ENCODE measurements at places on chromosomes 2 and 18.

DNA sequence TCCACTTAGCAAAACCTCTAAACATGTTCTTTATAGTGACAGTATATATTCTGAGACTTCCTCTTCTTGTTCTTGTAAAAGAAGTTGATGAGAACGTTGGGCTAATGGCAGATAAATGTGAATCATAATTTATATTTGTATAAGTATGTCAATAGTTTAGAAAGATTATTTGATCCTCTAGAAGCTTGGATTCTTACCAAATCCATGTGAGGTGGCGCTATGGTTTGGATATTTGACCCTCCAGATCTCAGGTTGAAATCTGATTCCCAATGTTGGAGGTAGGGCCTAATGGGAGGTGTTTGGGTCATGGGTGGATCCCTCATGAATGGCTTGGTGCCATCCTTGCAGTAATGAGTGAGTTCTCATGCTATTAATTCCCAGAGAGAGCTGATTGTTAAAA is 29.8 kb upstream of the SCN1A start:
- DNase-seq = no peak

DNA sequence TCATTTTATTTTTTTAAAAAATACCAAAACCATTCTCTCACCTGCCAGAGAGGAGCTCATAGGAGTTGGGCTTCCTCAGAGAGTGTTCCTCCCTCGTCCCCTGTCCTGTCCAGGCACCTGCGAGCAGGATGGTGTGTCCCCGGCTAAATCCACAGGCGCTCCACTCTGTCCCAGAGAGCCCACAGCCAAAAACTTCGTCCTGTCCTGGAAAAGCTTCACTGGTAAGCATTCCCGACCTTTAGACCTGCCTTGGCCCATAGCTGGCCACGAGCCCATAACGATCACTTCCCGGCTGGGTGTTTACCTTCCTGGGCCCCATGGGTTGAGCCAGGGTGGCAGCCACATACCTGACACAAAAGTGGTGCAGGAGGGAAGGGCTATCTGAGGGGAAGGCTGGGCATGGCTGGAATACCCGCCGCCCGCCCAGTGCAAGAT is at the start of gene NGEF:
TSS of gene NGEF (minus strand) at position 230 of the 435 bp plus-strand sequence. CDS start 38,366 bp downstream, outside the sequence.
- no peak for DNase-seq

DNA sequence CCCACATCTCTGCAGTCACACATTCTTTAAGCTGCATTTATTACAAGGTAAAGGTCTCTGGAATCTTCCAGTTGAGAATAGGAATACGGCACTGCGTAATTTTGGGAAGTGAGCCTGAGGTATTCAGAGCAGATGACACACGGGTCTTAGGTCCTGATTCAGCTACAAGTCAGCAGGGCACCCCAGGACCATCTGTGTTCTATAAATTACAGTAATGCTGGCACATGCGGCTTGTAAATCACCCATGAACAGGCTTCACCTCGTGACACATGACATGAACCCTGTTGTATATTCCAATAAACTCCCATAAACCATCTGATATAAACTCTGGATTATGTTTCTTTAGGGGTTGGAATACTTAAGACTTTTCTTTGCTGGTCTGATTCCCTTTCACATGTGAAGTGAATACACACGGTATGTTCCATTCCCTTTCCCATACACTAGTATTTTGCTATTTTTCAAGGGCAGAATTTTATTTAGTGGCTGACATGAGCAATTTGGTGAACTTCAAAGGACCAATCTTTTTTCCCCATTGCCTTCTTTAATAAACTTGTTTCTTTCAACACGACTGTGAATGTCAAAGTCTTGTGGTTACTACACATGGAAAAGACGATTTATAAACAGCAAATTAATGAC is 298.6 kb downstream of the MEIS1 start:
- peak; percentile 27 for DNase-seq

DNA sequence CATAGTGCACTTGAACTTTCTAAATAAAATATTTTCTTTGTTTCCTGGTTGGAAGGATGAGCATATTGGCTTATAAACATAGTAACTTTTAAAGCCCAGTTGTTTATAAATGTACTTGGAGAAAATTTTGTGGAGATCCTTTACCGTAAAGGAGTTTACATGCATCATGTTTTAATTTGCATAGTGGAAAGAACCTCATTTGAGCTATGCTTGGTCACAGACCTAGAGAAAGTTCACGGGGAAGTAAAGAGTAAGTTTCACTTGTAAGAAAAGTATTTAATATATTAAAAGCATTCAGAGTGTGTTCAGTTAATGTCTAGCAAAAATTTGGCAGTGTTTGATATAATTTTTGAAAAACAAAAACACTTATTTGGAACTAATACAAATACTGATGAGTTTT is 45.3 kb downstream of the PIKFYVE start:
- no peak for DNase-seq

GRCh38 chr18:11533942-11534496 is 75.4 kb upstream of the SLC35G4 start:
- DNase-seq = no peak

DNA sequence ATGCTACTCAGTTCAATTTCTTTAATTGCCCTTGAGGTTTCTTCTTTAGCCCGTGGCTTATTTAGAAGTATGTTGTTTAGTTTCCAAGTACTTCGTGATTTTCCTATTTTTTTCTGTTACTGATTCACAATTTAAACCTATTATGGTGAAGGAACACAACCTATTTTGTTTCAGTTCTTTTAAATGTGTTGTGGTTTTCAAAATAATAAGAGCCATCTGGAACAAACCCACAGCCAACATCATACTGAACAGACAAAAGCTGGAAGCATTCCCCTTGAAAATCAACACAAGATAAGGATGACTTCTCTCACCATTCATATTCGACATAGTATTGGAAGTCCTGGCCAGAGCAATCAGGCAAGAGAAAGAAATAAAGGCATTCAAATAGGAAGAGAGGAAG is 155.2 kb downstream of the GALNT1 start:
- DNase-seq = peak; percentile 5

GRCh38 chr2:10169581-10169980 is 47.0 kb downstream of the RRM2 start:
- DNase-seq = peak; percentile 30

DNA sequence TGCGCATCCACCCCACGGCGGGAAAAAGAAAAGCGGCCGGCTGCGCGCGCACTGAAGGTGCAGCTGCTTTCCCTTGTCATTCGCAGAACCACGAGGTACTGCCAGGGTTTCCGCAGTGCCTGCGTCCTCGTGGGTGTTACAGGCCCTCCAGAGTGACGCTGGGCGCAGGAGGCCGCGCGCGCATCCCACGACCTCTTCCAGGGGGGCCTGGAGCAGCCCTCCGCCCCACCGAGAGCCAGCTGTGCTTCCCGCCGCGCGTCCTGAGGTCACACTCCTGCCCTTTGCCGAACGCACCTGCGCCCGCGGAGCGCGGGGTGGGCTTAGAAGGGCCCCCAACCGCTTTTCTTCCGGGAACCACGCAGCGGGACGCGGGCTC is 378 bp upstream of the IAH1 start:
- DNase-seq = peak; percentile 15

GRCh38 chr18:35862119-35862640 is 110.3 kb upstream of the RMP24 start:
- no peak for DNase-seq

GRCh38 chr2:154049561-154049960 is 177.8 kb downstream of the GALNT13 start:
- DNase-seq = no peak

DNA sequence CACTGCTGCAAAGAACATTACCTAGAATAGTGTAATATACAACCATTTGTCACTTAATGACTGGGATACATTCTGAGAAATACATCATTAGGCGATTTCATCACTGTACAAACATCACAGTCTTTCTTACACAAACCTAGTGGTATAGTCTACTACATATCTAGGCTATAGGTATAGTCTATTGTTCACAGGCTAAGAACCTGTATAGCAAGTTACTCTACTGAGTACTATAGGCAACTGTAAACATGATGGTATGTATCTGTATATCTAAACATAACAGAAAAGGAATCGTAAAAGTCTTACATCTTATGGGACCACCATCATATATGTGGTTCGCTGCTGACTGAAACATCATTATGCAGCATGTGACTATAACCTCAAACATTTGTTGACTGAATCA is 21.4 kb downstream of the SP3 start:
- DNase-seq = no peak

Measured in fibroblast of skin of right biceps (primary cell).